Activated CD8-positive, alpha-beta T cell treated with anti-CD3 and anti-CD28 coated beads for 36 hours (primary cell): ENCODE measurements at places on chromosomes 2 and 18. TPM values are rescaled to one million over a fixed set of nuclear protein-coding genes. Genes with fewer than 3 reads are reported as not detected.

DNA sequence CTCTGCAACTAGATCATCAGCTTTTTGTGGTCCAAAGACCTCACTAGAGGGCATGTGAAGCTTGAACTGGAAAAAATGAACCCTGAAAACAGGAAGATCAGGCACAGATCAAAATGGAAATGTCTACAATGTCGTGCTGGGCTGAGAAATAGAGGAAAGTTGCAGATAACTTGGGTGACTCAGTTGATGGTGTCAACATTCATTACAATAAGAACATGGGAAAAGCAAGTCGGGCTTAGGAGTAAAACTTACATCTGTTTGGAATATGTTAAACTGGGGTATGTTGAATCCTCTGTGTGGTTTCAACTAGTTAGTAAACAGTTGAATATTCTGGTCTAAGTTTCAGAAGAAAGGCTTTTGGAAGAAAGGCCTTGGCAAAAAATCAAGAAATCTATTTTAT, 940.4 kb downstream of the ERBB4 start:
- H3K36me3 ChIP-seq = no peaks in the 10 kb centered on the region
- H3K4me1 ChIP-seq = no peaks in the 10 kb centered on the region
- no peaks in the 10 kb centered on the region for H3K27me3 ChIP-seq
- DNase-seq = no peak

DNA sequence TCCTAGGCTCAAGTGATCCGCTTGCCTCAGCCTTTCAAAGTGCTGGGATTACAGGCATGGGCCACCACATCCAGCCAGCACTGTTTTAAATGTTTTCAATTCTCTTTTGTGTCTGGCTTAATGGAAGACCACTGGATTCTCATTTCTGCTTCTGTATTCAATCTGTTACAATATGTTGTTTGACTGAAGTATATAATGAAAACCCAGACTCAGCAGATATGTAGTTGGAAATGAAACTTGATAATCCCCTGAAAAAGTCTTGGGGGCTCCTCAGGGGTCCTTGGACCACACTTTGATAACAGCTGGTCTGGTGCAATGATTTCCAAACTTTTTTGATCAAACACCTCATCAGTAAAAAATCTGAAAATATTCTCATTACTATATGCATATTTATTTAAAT, 132.7 kb downstream of the ATAD2B start:
- H3K4me3 ChIP-seq = no peak overlapping the region
- no peaks in the 10 kb centered on the region for H3K27me3 ChIP-seq
- DNase-seq = no peak
- H3K4me1 ChIP-seq = peaks cover 10% of the 10 kb centered on the region

DNA sequence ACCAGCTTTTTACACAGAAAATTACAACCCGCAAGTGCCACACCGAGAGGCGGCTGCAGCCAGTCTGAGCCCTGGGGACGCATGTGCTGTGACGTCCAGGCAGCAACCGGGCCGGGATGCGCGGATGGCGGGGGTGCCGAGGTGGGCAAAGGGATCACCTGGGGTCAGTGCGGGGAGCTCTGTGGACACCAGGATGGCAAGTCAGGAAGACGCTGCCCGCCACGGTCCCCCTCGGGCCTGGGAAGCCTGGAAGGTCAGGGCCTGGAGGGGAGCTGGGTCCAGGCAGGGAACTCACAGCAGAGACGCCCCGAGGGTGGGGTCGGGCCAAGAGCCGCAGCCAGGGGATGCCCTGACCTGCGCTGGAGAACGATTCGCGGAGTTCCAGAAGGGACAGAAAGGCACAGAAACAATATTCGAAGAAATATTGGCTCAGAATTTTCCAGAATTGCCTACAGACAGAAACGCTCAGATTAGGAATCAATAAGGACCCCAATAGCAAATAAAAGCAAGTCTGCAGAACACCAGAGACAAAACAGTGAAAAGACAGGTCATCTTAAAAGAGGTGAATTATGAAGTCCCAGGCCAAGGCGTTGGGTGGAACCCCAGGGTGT, 11.7 kb upstream of the KIF1A start:
- no peak overlapping the region for H3K27ac ChIP-seq
- H3K36me3 ChIP-seq = no peaks in the 10 kb centered on the region
- DNase-seq = no peak
- H3K4me1 ChIP-seq = peaks cover 2% of the 10 kb centered on the region
- peaks cover 16% of the 10 kb centered on the region for H3K27me3 ChIP-seq

- no peaks in the 10 kb centered on the region for H3K27me3 ChIP-seq
- peak overlapping the region; percentile 87 for H3K27ac ChIP-seq
- no peak overlapping the region for H3K4me3 ChIP-seq
- peaks cover 27% of the 10 kb centered on the region for H3K4me1 ChIP-seq
Observed at GRCh38 chr2:428591-428990, 140.7 kb upstream of the ALKAL2 start.

DNA sequence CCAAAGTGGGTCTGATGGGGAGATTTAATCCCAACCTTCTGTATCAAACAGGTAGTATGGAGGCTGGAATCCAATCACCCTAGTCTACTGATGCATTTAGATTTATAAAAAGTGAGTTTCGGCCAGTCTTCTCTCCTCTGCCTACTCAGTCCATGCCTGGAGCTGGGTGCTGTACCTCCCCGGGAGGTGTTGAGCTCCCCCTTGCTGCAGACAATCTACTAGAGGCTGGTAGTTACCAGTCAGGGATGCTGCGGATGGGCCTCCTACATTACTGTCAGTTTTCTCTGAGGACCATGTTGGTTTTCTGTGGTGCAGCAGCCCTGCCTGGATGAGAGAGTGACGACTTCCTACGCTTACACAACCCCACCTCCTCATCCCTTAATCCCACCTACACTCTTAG, 118.6 kb upstream of the CELF4 start:
- DNase-seq = no peak
- no peaks in the 10 kb centered on the region for H3K4me1 ChIP-seq
- no peak overlapping the region for H3K4me3 ChIP-seq
- no peaks in the 10 kb centered on the region for H3K27me3 ChIP-seq

GRCh38 chr2:241965931-241966412, 96.4 kb downstream of the RTP5 start:
- H3K4me3 ChIP-seq = peak overlapping the region; percentile 70
- peak; percentile 81 for DNase-seq
- H3K27me3 ChIP-seq = no peaks in the 10 kb centered on the region
- H3K4me1 ChIP-seq = peaks cover 18% of the 10 kb centered on the region

DNA sequence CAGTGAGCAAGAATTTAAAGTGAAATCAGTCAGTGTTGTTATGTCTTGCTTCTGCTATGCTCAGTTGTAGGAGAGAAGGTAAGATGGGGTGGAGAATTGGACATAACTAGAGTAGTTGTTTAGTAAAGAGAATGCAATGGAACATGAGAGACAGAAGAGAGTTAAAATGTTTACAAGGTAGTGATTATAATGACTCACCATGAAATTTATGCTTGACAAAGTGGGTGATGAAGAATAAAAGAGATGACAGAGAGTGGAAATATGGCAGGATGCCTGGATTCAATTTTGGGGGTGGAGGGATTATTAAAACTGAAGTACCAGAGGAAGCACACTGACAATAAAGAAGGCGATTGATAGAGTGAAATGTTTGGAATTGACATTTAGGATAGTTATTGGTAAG, 10.6 kb downstream of the SCG2 start:
- H3K27ac ChIP-seq = no peak overlapping the region
- H3K36me3 ChIP-seq = no peaks in the 10 kb centered on the region
- no peak overlapping the region for H3K4me3 ChIP-seq
- H3K27me3 ChIP-seq = no peaks in the 10 kb centered on the region

DNA sequence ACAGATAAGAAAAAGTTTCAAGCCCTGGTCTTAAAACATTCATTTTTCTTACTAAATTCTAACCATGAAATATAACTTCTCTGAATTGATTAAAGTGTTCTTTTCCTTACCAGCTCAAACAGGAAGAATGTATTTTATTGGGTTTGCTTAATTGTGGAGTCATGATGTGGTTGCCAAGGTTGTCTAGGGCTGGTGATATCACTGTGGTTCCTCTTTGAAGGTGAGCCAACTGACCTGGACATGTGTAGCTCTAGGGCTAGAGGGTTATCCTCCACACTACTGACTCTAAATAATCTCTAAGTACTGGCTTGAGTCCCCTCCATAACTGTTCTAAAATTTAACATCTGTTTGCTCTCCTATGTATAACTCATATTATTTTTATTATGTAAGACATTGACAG, 529.6 kb downstream of the PIK3C3 start:
- no peak for DNase-seq
- no peaks in the 10 kb centered on the region for H3K36me3 ChIP-seq
- no peaks in the 10 kb centered on the region for H3K4me1 ChIP-seq
- H3K27me3 ChIP-seq = no peaks in the 10 kb centered on the region

The UGT1A4 gene
- total RNA-seq = not detected

The MDH1B gene
- 0.56 TPM for total RNA-seq
